ENCODE measurements at places on chromosomes 1 and 21. TPM values are rescaled to one million over a fixed set of nuclear protein-coding genes. Genes with fewer than 3 reads are reported as not detected.

DNA sequence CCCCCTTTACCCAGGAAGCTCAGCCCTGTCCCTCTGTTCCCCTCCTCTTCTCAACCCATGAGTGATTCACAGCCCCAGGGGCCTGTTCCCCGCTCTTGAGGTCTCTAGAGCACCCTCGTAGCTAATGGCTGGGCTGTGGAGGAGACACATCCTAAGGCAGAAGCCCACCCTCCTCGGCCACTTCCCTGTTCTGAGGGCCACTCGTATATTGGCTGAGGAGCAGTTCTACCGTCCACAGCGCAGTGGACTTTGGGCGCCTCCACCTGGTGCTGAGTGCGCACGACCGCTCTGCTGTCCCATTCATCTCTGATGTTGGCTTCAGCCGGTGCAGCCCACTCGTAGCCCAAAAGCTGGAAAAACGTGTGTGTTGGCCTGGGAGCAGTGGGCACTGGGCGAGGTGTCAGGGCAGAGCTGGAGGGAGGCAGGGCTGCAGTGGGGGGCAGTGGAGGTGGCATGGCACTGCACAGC, 24.5 kb upstream of the PKP1 start:
- no peak for DNase-seq

GRCh38 chr1:172145231-172145651, 275.2 kb upstream of the C1orf105 start:
- DNase-seq: no peak

GRCh38 chr1:101128846-101129245, 103.3 kb upstream of the DPH5 start:
- DNase-seq: no peak

GRCh38 chr1:225880222-225880588, 2.0 kb downstream of the TMEM63A start:
- DNase-seq: no peak

DNA sequence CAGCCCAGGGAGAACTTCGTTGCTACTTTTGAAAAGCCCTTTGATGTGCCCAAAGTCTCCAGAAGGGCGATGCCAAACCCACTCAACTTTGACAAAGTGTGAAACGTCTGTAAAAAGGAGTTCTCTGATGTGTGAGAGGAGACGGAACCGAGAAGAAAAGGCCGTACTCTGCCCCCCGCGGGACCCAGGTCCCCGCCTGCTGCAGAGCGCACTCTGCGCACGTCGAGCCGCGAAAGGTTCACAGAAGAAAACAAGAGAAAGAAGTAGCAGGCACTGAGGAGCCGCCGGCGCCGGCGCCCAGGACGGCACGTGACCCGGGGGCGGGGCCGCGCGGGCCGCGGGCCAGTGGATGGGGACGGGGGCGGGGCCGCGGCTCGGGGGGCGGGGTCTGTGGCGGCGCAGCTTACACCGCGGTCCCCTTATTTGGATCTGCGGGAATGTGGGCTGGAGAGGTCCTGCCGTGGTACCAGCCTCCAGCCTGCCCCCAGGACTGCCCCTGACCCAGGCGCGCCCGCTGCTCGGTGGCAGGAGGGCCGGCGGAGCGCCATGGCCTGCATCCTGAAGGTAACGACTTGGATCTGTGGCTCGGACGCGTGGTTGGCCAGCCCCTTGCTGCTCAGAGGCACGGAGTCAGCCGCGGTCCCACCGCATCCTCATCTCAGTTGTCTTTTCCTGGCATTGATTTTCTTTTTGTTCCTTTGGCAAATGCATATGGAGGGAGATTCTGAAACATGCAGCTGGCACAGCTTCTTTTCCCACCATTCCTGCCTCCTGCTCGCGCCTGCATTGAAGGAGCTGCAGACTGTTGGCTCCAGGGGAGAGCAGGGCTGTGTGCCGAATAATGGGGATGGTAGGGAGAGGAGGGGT, at the start of gene ST6GALNAC3:
Gene ST6GALNAC3 (plus strand): TSS at position 426 of the 867 bp plus-strand sequence.
- DNase-seq: peak; percentile 85

- DNase-seq: no peak
Observed at GRCh38 chr1:23514111-23514679, 16.8 kb downstream of the E2F2 start.

DNA sequence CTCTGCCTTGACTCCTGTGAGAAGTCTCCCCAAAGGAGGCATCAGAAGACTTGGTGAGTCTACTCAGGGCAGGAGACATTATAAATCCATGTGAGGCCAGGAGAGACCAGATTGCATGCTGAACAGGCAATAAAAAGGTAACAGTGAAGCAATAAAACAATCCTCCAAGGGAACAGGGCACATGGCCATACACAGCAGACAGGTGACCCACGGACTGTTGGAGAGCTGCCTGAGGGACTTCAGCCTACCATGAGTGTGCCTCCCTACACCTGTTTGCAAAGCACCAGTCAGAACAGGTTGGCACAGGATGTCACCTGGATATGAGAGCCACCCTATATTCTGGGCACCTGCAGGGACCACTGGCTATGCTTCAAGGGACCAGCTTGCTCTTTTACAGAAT, 67.6 kb downstream of the MAB21L3 start:
- no peak for DNase-seq

- DNase-seq: peak; percentile 63
Observed at GRCh38 chr1:53121319-53122172, 20.9 kb downstream of the SLC1A7 start.

GRCh38 chr1:111563619-111564018, 56.0 kb upstream of the RAP1A start:
- no peak for DNase-seq

DNA sequence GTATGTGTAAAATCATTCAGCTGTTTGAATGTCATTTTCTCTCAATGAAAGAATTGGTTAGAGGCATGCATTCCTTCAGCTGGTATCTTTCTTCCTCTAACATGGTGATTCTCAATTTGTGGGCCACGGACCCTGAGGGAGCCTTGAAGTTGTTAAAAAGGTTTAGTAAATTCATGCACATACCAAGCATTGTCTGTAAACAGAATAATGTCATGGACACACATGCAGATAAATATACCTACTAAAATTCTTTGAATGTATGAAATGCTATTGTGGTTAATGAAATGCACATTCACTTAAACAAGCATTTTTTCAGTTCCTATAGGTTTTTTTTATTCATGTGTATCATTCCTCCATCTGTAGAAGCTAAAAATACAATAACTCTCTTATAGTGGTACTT, 65.4 kb downstream of the PBX1 start:
- no peak for DNase-seq

The HES5 gene
- total RNA-seq: 21.2 TPM

The DRAXIN gene
- 111 TPM for total RNA-seq

DNA sequence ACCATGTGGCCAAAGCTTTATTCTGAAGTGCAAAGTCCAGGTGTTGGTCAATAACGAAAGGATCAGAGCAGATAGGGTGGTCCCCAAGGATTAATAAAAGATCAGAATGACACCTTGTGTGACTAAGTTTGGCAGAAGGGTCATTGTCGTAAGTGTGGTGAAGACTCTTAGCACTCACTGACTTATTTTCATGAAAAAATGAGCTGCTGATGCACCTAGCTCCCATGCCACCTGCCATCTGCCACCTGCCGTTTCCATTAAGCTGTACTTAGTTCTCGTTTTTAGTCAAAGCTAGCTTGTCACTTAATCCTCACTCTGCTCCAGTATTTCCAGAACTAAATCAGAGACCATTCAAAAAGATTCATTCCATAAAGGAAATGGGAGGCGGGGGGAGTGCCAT, 112.6 kb downstream of the SEC16B start:
- DNase-seq: peak; percentile 34

- no peak for DNase-seq
Observed at GRCh38 chr1:201907621-201908020, 18.9 kb downstream of the SHISA4 start.

DNA sequence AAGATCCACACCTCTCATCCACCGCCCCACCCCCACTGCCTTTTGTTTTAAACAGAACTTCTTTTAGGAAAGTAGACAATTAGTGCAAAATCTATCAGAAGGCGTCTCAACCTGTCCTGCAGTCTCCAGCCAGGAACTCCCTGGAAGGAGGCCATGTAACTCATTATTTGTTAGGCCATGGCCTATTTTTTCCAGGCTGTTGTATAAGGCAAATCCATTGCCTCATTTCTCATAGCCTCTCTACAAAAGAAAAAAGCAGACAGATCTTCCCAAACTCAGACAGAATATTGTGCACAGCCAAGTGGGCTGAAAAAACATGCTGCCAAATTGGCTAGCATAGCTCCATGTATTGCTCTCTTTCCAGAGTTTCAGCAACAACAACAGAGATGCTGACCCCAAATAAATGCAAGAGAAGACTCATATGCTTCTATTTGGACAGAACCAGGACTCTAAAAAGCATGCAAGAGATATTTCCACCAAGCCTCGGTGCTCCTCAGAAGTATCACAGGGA, 770.7 kb upstream of the CXADR start:
- DNase-seq: no peak

The ADAMTS5 gene
- 22.5 TPM for total RNA-seq

DNA sequence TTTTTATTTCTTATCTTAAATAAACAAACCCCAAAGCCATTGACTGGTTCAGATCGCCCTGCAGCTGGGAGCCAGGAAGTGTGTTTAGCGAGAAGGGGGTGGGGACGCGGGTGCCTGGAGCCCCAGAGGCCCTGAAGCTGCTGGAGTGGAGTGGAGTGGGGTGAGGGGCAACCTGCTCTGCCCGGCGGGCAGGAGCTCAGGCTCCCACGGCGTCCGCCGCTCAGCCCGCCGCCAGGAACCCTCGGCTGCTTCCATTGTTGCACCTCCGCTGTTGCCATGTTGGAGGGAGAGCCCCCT, 673 bp downstream of the PIK3C2B start:
- DNase-seq: no peak

The HIVEP3 gene
- 15.1 TPM for total RNA-seq

GRCh38 chr1:154454386-154455120, 47.5 kb upstream of the TDRD10 start:
- no peak for DNase-seq

DNA sequence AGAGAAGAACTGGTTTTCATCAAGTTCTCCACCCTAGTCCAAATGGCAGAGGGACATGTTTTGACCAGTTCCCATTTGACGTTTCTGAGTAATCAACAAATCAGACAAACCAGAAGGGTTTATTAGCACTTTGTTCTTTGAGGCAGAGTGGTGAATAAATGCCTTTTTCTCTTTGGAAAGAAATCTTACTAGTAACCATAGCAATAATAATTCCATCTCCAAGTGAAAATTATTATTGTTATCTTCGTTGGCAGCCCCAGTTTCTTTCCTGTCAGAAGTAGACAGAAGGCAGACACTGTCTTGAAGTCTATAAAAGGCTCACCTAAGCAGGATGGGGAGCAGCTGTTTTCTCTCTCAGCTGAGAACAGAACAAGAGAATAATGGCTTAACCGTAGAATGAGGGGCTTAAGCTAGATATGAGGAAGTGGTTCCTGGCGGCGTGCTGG, 391.6 kb downstream of the PBX1 start:
- DNase-seq: no peak

The MARK1 gene
- total RNA-seq: 105 TPM

The KIF21B gene
- 51.1 TPM for total RNA-seq

GRCh38 chr1:106876384-106876783, 180.1 kb upstream of the PRMT6 start:
- no peak for DNase-seq

DNA sequence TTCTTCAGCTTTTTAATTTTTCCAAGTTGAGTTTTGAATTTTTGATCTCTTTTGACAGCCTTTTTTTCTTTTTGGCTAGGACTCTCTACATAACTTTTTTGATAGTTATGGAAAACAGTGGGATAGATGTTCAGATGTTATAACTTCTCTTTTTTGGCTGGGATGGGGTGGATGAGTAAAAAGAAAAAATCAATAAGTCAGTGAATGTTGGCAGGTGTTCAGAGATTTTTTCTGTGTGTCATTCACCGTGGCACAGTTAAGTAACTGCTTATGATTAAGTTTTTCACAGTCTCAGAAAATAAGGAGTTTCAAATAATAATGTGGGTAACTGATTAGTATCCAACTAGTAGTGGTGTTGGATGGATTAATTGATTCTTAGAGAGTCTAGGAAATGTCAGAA, 24.0 kb downstream of the HS2ST1 start:
- no peak for DNase-seq

DNA sequence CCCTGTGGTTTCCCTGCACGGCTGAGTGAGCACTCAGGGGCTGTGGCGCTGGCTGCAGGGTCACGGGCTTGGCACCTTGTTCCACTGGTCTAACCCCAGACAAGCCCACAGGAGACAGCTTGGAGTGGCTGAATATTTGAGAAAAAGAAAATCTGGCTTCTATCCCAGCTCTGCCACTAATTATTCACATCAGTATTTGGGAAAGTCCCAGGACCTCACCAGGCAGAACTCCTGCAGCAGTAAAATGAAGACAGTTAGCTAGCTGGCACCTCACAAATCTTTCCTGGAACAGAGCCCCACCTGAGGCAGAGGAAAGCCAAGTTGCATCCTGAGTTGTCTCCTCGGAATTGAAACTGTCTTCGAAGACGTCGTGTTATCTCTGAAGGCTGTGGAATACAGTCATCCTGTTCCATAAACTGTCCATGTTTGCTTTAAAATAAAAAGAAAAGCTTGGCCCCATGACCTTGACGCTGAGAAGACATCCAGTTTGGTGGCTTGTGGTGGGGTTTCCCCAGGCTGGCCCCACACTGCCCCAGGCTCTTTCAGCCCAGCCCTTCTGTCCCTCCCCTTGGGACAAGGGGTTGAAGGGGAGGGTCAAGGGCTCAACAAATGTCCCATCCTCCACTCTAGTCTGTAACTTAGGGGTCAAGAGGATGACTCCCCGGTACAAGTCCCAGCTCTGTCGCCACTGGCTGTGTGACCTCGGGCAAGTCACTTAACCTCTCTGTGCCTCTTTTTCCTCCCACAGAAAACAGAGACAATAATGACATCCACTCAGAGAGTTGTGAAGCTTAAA, 93.8 kb upstream of the TMPRSS2 start:
- no peak for DNase-seq

DNA sequence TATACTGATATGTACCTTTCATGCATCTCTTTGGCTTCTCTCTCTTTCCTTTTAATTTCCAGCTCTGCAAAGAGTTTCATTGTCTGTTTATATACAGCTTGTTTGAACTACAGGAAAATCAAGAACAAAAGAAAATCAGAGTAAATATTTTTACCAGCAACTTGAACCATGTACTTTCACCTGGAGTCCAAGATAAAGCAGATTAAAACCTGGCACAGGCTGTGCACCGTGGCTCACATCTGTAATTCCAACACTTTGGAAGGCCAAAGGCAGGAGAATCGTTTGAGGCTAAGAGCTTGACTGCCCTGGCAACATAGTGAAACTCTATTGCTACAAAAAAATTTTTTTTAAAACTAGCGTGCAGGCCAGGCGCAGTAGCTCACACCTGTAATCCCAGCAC, 27.6 kb downstream of the DNAJC8 start:
- DNase-seq: no peak

All from glutamatergic neuron (in vitro differentiated cells).